Stimulated activated CD4-positive, alpha-beta T cell treated with anti-CD3 and anti-CD28 coated beads, TNF-alpha, amount 100 ng/mL, for 24 hours (primary cell): ENCODE measurements at places on chromosomes 3 and 15.

DNA sequence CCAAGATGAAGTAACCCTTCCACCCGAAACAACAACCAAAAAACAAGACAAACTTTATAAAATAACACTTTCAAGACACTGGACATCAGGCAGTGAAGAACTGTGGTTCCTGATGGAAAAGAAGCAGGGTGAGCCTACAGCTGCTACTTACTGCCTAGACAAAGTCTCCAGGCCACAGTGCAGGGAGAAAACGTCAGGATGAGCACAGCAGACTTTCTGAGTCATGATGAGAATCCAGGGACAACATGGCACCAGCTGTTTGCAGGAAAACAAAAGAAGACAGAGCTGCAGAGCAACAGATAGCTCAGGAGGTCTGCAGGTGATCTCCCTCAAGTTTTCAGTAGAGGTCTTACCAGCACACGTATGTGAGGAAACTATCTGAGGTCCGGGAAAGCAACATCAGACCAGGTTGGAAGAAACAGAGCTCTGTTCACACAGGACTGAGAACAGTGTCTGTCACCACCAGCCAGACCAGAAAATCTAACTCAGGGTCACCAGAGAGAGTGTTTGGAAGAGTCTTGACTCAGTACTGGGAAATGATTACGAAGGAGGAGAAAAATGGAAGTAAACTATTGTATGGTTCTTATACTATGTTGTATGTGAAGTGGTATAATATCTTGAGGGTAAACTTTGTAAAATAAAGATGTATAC lies 108.9 kb downstream of the ANO10 start:
- no peak for DNase-seq

- no peak for DNase-seq
These were observed 181.0 kb downstream of the ATG7 start for GRCh38 chr3:11452885-11453847.

DNA sequence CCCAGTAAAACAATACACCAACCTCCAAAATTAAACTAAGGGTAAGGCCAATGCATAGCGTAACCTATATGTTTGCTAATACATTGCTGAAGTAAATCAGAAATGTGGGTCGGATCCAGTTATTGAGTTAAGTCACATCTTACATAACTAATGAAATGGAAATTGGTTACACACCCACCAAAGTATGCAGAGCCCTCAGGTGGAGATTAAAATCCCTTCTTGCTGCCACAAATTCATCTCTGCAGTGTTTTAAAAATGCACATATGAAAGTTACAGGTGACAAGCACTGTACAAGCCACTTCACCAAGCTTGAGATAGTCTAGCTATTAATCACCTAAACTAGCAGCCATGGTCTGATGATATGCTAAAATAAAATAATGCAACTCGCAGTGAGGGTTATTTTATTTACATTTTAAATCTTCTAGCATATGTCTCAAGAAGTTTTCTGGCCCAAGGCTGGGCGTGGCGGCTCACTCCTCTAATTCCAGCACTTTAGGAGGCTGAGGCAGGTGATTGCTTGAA lies 130.6 kb downstream of the AQP9 start:
- no peak for DNase-seq

DNA sequence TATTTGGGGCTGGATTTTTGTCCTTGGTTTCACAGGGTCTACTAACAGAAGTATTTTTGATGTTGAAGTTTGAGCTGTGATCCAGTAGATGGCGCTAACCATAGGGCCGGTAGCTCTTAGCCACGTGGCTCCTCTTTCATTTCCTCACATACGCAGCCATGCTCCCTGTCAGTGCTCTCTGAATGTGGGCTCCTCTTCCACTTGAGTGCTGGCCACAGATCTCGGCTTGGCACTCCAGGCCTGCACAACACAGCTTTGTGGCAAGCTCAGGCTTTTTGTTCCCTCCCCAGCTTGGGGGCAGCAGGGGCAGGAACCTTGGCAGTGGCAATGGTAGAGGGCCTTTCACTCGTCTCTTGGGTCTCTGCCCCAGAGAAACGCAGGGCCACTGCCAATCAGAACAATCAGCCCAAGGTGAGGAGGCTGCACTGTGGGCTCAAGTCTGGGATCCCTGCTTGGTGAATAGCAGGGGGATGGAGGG lies 18.6 kb upstream of the DNAAF4 start:
- DNase-seq, result no peak

GRCh38 chr3:8773941-8774542 lies 4.6 kb upstream of the OXTR start:
- no peak for DNase-seq

GRCh38 chr3:180278583-180279188 lies 241.9 kb upstream of the PEX5L start:
- DNase-seq, result no peak

- no peak for DNase-seq
These were observed 411.5 kb upstream of the PROK2 start for GRCh38 chr3:72196377-72196929.

DNA sequence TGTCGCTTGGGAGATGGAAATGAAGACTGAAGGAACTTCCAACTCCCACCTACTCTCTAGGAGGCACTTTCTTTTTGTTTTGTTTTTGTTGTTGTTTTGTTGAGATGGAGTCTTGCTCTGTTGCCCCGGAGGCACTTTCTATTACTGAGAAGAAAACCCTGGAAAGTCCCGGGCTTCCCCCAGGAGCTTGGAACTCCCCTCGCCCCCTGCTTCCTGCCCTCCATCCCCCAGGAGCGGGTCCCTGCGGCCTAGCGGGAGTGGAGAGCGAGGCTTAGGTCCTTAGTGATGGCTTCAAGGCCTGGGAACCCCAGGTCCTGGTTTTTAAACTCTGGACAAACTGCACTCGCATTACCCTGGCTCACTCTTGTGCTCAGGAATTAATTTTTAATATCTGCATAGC lies 195.7 kb downstream of the OCA2 start:
- no peak for DNase-seq

DNA sequence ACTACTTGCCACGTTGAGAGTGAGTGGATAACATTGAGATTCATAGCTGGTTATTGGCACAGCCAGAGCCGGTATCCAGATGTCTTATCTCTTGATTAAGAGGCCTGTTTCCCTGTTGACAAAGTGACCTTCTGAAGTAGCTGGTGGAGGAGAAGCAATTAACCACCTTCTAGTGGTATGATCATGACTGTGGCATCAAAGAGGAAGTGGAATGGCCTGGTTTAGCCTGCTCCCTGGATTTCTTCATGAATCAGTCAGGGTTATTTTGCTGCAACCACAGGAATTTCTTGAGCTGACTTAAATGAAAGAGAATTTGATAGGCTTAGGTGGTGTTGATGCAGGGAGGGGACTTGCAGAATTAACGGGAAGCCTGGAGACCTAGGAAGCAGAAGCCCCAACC lies 398.3 kb downstream of the MFSD1 start:
- no peak for DNase-seq

- DNase-seq, result no peak
These were observed 72.0 kb upstream of the PCSK6 start for GRCh38 chr15:101561584-101561906.

GRCh38 chr3:188507244-188507720 lies 353.3 kb downstream of the LPP start:
- no peak for DNase-seq

DNA sequence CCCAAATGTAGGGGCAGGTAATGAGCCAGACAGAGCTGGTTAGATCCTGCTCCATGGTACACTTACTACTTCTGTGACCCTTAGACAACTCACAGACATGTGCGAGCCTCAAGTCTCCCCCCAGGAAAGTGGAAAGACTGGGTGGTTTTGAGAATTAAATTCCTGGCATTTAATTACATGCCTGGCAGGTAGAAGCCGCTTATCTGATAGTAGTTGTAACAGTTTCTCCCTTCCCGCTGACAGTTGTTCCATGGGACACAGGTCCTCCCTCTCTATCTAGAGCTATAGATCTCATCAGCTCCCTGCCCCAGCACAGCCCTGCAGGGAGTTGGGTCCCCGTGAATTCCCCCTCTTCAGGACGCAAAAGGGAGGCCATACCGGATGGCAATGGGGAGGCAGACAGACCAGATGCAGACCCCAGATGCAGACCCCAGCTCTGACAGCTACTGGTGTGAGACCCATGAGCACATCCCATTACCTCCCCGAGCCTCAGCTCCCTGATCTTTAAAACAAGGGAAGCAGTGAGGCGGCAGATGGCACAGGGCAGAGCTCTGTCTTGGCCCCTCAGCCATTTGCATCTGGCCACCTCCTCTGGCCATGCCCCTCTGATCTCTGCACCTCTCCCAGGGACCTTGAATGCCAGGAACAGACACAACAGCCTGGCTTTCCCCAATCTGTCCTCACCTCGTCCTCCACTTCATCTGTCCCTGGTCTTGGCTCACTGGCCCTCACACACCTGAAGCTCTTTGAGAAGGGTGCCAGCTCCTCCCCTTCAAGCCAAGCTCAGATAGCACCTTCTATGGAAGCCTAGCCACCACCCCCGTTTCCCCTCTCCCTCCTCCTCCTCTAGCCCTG lies 34.1 kb upstream of the NR2C2 start:
- no peak for DNase-seq

DNA sequence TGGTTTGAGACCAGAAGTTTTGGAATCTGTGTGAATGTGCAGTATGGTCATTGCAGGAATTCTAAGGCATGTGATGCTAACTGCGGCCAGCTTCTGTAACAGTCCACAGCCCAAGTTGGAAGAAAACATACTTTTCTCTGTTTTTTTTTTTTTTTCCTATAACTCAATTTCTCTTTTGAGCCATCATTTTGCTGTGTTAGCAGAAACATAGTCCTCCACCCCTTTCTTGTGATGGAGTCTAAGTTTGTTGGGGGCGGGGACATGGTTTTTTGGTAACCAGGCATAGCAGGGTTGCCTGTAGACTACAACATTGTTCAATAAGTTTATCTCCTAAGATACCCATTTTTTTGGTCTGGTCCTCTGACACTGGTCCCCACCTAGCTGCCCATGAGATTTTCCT lies 223.2 kb upstream of the ONECUT1 start:
- no peak for DNase-seq

- DNase-seq, result no peak
These were observed 171.2 kb downstream of the APBA2 start for GRCh38 chr15:29056839-29057450.

DNA sequence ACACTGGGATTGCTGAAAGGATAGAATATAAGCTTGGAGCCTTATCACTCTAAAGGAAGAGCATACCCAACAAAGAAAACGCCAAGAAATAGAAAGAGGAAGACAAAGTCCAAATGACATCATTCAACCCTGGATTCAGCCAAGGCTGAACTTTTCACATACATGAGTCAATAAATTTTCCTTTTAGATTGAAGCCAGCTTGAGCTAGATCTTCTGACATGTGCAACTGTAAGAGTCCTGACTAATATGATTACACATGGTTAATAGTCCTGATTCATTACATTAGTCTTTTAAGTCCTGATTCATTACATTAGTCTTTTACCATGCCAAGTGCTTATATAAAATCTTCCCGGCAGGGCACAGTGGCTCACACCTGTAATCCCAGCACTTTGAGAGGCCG lies 13.6 kb upstream of the DENND6A start:
- no peak for DNase-seq

DNA sequence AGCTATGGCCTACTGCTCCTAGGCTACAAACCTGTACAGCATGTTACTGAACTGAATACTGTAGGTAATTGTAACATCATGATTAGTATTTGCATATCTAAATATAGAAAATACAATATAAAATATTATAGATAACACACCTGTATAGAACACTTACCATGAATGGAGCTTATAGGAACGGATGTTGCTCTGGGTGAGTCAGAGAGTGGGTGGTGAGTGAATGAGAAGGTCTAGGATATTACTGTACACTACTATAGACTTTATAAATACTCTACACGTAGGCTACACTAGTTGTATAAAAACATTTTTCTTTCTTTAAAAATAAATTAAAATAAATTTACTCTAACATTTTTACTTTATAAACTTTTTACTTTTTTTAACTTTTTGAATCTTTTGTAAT lies 224.0 kb upstream of the CBLB start:
- DNase-seq, result no peak

GRCh38 chr3:15794303-15794771 lies 3.4 kb downstream of the ANKRD28 start:
- no peak for DNase-seq

- DNase-seq, result peak; percentile 35
These were observed 32.2 kb downstream of the SLC6A11 start for GRCh38 chr3:10848261-10848660.

DNA sequence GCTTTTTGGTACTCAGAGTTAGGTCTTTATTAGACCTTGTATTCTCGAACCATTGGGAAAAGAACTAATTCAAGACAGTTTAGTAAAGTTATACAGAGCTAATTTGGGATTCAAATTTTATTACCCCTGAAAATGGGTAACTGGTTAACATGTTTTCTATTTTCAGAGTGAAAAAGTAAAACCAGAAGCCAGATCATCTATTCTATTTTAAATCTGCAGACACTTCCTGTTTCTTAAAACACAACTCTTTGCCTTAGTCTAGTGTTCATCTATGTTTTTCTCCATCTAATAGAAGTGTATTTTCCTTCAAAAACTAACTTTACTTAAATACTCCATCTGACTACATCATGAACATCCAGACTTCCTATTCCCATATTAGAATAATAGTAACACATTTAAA lies 113.4 kb downstream of the CCNL1 start:
- DNase-seq, result no peak

- no peak for DNase-seq
These were observed 447.3 kb downstream of the FOXP1 start for GRCh38 chr3:71136276-71136675.

- DNase-seq, result no peak
These were observed 154.6 kb upstream of the ICE2 start for GRCh38 chr15:60633426-60633968.

GRCh38 chr3:100535610-100535943 lies 43.2 kb downstream of the TMEM45A start:
- no peak for DNase-seq

GRCh38 chr3:18712713-18713576 lies 287.8 kb upstream of the SATB1 start:
- DNase-seq, result peak; percentile 9

- DNase-seq, result no peak
These were observed 521.5 kb downstream of the PYDC2 start for GRCh38 chr3:191982481-191982880.

DNA sequence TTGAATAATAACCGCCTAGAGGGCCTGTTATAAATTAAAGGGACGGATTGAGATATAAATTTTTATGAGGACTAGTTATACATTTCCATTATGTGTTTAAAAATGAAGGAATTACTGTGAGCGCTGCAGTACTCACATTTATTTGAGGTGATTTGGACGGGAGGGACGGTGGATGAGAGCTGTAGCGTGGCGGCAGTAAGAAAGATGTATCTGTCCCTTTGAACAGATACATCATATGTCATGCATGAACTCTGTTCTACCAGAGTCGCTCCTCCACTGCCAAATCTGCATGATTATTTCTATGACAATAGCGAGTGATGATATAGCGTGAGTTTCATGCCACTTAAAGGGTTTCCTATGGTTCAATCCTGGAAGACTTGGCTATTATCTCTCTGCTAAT lies 538.8 kb downstream of the MCTP2 start:
- DNase-seq, result no peak

DNA sequence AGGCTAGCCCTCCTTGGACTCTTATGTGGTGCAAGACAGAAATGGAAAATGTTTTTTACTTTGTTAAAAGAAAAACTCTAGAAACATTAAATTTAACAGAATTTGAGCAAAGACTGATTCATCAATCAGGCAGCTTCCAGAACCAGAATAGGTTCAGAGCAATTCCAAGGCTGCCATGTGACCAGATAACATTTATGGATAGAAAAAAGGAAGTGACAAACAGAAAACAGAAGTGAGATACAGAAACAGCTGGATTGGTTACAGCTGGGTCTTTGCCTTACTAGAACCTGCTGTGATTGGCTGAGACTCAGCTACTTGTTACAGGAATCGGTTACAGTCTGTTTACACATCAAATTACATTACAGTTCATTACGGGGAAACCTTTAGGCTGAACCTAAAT lies 22.5 kb upstream of the OTOL1 start:
- no peak for DNase-seq
